Thoracic aorta (tissue), 2 donors: ENCODE measurements at places on chromosomes 7 and 10.

DNA sequence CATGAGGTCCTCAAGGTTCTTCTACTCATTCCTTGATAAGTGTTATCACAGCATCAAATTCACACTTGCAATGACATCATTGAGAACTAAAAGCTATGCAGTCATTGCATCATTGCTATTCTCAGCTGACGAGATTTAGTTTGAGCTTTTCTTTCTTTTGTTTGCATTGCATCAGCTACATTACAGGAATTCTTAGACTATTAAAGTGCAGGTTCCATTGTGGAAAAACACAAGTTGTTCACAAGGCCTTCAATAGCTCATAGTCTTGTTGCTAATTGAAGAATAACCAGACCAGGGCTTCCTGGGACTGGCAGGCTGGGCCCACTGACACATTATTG lies 139.3 kb downstream of the CXCL12 start:
- DNase-seq, result no peak

- DNase-seq, result no peak
Measured at GRCh38 chr10:8045726-8046494, 8.6 kb upstream of the GATA3 start.

GRCh38 chr7:137935884-137936508 lies 65.9 kb downstream of the CREB3L2 start:
- DNase-seq, result no peak

DNA sequence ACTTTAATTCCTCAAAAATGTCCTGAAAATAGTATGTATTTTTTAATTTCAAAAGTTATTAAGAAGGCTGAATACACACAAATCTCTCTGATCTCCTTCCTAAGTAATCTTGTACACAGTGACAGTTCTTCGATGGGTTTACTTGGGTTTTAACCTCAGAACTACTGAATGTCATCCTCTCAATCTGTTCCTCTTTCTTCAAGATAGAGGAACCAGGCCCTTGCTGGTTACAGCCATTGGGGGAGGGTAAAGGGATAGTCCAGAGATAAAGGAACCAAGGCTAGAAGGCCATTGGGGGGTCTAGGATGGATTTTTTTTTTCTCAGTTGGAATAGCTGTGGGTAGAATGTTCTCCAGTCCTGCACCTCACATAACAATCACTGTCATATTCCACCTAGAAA lies 224.9 kb downstream of the SKIDA1 start:
- no peak for DNase-seq

DNA sequence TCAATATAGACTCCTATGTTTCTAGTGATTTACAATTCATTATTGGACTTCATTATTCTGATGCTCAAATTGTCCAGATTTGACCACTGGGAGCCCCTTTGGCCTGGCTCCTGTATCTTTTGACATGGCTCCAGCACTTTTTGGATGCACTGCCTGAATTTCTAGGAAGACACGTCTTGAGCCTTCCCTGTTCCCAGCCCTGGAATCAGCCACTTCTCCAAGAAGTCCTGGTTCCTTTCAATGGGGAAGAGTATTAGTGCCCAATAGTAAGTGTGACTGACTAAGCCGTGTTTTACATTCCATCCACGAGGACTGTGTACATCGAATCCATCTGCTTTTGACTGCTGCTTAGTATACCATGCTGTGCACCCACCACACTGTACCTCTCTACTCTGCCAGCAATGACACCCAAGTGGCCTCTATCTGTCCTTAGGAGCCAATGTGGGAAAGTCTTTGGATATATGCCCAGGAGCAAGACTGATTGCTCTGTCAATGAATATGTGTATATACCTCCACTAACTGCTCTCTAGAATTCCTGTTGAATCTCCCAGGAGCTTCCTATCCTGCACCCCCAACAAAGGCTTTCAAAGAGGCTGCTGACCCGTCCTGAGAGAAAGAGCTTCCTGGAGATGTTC lies 23.2 kb upstream of the NPFFR1 start:
- no peak for DNase-seq

GRCh38 chr7:77320714-77321113 lies 95.4 kb downstream of the GSAP start:
- no peak for DNase-seq

GRCh38 chr7:129126314-129126713 lies 18.2 kb upstream of the TSPAN33 start:
- DNase-seq, result no peak

DNA sequence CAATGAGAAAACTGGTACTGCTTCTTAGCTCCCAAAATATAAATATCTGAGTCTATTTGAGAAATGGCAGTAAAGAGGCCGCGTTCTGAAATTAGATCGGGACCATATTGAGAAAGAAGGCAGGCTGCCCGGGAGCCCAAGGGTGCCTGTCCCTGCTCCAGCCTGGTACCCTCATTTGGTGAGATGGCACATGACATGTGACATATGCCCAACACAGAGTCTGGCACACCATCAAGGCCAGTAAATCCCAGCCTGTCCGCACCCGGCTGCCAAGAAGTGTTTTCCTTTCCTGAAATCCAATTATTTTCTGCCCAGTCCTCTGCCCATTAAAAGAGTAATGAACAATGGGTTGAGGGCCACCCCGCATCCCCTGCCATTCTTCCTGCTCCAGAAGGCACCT lies 66.4 kb downstream of the CDH23 start:
- DNase-seq, result no peak

DNA sequence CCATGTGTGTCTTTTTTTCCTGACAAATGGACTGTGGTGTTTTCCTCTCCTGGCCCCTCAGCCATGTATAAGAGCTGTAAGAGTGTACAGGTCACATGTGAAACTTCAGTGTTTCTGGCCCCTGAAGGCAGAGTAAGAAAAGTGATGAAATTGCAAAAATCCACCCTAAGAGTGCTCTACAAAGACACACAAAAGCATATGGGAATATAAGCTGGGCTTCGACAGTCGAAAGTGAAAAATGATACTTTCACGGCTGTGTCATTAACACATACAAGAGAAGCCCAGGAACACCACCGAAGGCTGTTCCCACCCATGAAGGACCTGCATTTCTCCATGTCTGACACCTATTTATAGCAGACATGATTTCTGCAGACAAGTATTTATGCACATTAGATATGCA lies 192.2 kb downstream of the PARD3 start:
- no peak for DNase-seq
